Fibroblast of skin of scalp (primary cell): ENCODE measurements at places on chromosomes 4 and X.

- DNase-seq, result peak; percentile 18
Measured at GRCh38 chr4:77009511-77010115, 60.1 kb downstream of the SEPTIN11 start.

DNA sequence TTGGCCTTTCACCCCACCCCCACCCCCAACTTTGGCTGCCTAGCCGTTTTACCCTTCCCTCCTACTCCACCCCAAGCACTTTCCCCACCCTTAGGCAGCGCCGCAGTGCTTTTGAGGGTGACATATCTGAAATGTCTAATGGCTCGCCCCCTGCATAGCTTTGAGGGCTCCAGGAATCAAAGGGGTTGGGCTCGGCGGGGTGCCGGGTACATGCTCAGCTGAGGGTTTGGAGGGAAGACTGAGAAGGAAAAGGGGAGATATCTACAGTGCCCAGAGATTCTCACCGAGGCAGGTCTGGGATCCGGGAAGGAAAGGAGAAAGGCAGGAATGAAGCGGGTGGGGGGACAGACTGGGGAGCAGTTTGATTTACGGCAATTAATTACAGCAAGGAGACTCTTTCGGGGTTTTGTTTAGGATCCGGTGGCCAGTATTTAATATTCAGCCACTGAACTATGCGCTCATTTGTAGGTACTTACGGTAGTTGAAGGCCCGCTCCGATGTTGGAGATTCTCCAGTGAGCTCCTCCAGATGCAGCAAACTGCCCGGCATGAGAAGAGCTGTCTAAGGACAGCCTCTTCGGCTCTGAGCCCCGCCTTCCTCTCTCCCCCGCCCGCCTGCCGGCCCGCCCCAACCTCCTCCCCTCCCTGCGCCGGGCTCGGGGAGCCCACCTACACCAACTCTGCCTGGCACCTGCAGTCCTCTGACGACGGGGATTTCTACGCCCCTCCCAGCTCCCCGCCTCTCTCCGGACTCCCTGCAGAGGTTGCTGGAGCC, at the start of gene IGSF1:
Gene IGSF1 (minus strand): TSS at position 569 of the 774 bp plus-strand sequence. CDS start 2,632 bp downstream, outside the sequence.
- DNase-seq, result peak; percentile 37

DNA sequence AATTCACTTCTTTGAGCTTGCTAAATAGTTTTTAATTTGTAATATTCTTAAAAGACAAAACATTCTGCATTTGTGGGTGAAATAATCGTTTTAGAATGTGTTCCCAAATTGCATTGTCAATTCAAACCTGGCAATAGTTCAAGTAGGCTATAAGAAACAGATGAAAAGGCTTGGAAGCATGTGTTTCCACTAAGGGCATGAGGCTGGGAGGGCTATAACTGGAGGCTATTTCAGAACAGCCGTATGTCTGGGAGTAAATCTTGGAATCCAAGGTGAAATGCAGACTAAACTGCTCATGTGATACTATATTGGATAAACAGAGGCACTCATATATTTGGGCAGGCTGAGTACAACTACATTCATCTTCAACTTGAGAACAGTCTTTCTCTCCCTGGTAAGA, 117.4 kb upstream of the GRPR start:
- DNase-seq, result peak; percentile 47

- no peak for DNase-seq
Measured at GRCh38 chr4:13180701-13181100, 303.4 kb downstream of the RAB28 start.

GRCh38 chr4:86512631-86513030, 81.5 kb upstream of the PTPN13 start:
- no peak for DNase-seq

GRCh38 chr4:37936889-37937498, 23.2 kb upstream of the PTTG2 start:
- DNase-seq, result no peak

DNA sequence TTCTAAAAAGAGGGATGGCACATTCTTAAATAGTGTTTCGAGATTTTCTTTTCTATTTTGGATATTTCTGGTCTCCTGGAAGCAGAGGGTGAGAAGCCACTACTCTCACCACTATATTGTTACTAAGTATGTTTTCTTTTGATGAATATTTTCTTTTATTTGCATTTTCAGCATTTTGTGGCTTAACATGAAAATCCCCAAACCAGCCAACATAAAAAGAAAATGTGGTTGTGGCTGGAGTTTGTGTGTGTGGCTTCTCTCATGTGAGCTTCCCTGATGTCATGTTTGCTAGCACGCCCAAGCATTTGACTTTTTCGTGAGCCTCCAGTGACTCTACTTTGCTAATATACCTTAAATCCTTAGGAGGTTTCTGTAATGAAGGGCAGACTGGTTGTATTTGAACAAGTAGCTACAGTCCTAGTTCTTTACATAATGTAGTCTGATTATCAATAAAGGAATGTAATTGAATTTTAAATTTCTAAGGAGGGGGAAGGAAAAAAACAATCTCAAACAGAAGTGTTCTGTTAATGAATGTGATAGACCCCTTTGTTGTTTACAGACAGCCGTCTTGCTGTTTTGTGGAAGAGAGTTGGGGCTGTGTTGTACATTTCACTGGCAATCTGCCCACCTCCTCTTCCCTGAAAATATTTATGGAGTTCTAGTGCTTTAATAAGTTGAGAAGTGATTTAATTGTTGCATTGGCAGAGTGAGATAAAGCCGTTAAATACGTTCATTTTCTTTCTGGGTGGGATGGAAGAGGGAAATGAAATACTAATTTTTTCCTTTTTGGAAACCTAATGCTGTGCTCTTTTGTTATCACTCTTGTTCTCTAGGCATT, 114.6 kb downstream of the ARHGAP10 start:
- peak; percentile 50 for DNase-seq

DNA sequence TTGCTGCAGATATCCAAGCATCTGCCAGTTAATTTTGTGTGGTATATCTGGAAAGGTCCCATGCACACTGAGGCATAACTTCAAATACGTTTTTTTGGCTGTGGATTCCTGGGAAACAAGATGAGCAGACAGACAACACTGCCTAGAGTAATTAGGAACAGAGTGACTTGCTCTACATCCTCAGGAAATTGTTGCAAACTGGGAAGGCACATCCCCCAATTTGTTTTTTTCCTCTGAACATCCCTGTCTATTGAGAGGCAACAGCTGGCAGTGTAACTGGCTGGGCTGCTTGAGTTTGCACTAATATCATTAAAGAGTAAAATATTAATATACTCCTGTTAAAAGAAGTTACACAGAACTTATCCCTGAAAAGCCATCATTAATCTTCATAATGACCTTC, 207.7 kb upstream of the SLIT2 start:
- DNase-seq, result peak; percentile 28

- DNase-seq, result peak; percentile 44
Measured at GRCh38 chrX:20309806-20310205, 43.1 kb upstream of the RPS6KA3 start.

GRCh38 chrX:128691872-128692271, 639.7 kb upstream of the ACTRT1 start:
- no peak for DNase-seq

GRCh38 chr4:163866728-163867315, 372.3 kb downstream of the TMA16 start:
- no peak for DNase-seq

DNA sequence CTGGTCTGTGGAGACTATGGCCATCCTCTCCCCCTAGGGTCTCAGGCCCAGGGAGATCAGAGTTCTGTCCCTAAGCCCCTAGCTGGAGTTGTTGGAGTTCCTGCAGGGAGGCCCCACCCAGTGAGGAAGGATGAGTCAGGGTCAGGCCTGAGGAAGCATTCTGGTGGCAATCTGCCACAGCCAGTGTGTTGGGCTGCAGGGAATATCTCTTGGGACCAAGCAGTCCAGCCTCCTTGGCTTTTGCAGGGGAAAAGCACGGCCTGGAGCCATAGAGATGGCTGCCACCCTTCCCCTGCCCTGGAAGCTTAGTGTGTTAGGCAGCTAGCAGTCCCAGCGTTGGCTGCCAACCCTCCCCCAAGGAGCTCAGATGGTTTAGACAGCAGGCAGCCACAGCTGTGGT, 202.4 kb downstream of the RTL9 start:
- peak; percentile 89 for DNase-seq

- peak; percentile 35 for DNase-seq
Measured at GRCh38 chrX:103175944-103176753, 38.8 kb upstream of the BEX4 start.

DNA sequence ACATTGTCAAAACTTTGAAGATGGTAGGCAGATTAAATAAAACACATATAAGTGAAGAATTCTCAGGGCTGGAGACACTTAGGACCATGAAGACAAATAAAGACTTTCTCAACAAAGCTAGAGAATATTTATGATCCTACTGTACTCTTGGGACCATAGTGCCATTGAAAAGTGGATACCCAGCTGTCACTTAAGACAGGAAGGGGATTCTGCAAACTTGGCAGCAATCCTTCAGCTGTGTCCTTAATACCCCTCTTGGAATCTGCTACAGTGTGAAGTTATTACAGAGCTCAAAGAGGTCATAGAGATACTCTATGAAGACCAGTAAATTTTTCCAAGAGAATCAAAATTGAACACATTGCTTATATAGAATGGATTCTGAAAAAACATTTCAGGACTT, 24.3 kb downstream of the PDE5A start:
- DNase-seq, result no peak

DNA sequence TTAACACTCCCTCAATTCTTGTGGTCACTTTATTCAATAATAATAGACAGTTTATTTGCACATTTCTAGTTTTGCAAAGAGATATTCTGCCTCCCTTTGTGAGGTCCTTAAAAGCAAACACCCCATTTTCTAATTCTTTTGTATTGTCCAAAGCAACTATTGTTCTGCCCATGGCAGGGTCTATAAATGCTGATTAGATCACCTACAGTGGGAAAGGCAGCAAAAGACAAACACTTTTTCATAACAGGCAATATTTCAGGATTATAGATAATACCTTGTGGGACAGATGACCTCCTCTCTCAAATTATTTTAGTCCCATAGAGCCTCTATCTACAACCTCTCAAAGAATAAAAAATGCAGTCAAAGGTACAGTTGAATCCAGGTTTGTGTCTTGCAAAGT, 28.6 kb downstream of the COMMD8 start:
- DNase-seq, result no peak

- no peak for DNase-seq
Measured at GRCh38 chr4:158865520-158866177, 96.8 kb downstream of the FNIP2 start.

DNA sequence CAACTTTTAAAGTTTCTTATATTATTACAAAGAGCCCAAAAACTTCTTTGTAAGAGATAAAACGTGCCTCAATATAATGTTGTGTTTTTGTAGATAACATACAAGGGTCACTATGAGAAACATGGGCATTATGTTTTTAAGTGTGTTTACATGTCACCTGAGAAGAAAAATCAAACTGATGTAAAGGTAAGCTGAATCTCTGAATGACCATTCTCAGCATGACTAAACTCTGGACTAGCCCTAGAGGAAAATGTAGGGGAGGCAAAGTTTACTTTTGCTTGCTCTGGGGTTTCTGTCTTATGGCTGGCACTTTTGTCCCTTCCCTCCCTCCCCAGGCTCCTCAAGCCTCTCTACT, 6.8 kb downstream of the MEPE start:
- DNase-seq, result no peak

DNA sequence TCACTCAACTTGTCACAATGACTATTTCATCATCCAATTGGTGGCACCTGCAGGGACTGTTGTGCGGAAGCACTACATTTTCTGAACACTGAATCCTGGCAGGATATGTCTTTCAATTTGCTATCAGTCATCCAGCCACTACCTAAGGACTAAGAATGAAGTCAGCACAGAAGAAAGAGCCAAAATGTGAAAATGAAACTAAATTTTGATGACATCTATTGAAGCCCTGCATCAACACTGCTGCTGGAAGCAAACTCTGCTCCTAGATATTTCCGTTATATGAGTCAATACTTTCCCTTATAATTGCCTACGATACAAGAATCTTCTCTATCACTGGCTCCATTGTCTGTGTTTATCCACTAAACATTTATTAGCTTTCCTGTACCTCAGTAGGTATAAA, 917.9 kb downstream of the RAPGEF2 start:
- no peak for DNase-seq
